ENCODE measurements at places on chromosomes 7 and 10. TPM values are rescaled to one million over a fixed set of nuclear protein-coding genes. Genes with fewer than 3 reads are reported as not detected.

ATP6V1F gene
- total RNA-seq: 246 TPM

OR13A1 gene
- total RNA-seq: not detected

AMZ1 gene
- not detected for total RNA-seq

TMEM184A gene
- 0.49 TPM for total RNA-seq

SMO gene
- 51.8 TPM for total RNA-seq

ANKRD61 gene
- total RNA-seq: not detected

OR2A5 gene
- total RNA-seq: not detected

GRCh38 chr7:50687096-50687495, 95.6 kb downstream of the GRB10 start:
- DNase-seq: peak; percentile 71

DNA sequence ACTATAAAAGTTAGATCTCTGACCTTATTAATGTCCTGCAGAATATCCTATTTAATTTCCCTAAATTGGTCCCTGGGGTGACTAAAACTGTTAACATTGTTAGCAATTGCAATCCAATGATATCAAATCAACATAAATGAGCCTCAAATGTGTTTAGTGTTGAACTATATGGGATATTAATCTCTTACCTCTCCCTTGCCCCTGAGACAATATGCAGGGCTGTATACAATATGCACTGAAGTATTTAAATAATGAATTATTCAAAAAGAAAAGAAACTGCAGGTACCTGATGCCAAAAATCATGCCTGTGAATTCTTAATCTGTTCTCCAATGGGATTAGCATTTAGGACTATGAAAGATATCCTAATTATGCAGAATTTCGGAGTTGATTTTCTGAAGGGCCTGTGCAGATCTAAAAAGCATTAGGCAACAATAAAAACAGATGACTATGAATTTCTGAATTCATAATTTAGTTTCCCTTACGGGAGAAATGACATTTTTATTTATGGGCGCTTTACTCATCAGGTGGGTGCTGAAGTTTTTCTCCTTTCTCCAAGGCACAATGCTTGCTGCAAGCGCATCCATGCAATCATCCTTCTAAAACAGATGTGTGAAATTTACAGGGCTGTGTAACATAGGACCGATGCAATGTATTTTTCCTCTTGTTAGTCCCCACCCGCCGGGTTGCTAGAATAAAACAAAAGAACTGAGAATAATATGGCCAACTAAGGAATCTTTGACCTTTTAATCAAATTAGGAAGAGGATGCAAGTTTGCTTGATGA, 5.4 kb upstream of the C10orf90 start:
- no peak for DNase-seq

DNA sequence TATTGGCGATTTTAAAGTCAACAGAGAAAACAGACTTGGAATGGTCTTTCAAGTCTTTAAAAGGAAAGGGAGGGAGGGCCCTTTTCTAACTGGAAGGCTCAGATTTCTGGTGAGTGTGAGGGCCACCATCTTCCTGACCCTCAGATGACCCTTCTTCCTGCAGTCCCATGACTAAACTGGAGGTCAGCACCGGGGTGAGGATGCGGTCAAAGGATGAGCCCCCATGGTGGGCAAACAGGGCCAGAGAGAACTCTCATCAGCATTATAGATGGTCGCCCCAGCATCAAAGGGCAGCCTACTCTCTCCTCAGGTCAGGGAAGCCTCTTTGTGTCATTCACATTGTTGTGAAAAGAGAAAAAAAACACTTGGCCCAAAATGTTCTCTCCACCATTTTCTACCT, 219.2 kb downstream of the LRMDA start:
- DNase-seq: no peak

- DNase-seq: no peak
Observed at GRCh38 chr7:23472046-23472445, 1.8 kb upstream of the IGF2BP3 start.

GRCh38 chr7:2079332-2080059, 153.2 kb downstream of the MAD1L1 start:
- DNase-seq: no peak

DNA sequence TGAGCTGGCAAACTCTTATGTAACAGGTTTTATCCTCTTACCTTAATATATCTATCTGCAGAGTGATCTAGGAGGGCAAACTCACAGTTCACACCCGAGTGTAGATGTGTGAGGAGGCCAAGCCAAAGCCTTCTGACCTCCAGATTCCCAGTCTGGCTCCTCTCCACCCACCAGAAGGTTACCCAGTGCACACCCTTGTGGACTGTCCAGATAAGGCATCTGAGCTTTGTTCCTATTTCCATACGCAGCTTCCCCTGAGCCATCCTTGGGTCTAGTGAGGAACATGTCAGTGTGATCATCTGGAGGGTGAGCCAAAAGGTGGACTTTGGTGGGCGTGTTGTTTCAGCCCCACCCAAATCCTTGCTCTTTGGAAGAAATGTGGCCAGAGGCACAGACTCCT, 203.0 kb upstream of the MEOX2 start:
- DNase-seq: no peak

- DNase-seq: peak; percentile 81
Observed at GRCh38 chr10:50577681-50578350, 45.9 kb downstream of the SGMS1 start.

GRCh38 chr7:2658941-2659340, 27.2 kb downstream of the TTYH3 start:
- no peak for DNase-seq

GRCh38 chr7:117158941-117159697, 163.7 kb downstream of the WNT2 start:
- DNase-seq: no peak

GRCh38 chr7:80634505-80634904, 3.9 kb upstream of the CD36 start:
- no peak for DNase-seq

- no peak for DNase-seq
Observed at GRCh38 chr10:78600121-78600665, 468.6 kb upstream of the ZMIZ1 start.

GRCh38 chr7:18538554-18539250, 43.2 kb downstream of the HDAC9 start:
- no peak for DNase-seq

DNA sequence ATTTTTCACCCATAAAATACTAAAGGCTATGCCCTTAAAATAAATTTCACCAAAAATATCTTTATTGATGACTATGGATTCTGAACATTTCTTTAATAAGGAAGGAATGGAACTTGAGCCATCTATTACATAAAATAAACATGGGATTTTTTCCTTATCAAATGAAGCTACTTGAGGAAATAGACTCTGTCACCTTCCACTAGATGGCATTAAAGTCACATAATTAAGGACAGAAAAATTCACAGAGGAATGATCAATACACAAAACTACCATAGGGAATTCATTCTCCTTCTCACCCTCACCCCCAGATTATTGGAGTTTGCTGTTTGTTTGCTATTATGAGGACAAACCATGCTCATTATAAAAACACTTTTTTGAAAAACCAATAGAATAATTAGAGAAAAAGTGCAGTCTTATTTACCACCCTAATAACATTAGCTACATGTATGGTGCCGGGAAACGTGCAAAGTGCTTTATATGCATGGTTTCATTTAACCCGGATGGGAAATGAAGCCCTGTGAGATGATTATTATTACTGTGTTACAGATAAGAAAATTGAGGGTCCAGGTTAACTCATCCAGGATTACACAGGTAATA, 21.1 kb upstream of the FOXI2 start:
- peak; percentile 51 for DNase-seq

- no peak for DNase-seq
Observed at GRCh38 chr10:33241351-33241750, 93.1 kb downstream of the NRP1 start.

- DNase-seq: no peak
Observed at GRCh38 chr7:98394377-98394836, 6.5 kb downstream of the BAIAP2L1 start.

- DNase-seq: no peak
Observed at GRCh38 chr10:20596065-20596755, 300.9 kb downstream of the NEBL start.

DNA sequence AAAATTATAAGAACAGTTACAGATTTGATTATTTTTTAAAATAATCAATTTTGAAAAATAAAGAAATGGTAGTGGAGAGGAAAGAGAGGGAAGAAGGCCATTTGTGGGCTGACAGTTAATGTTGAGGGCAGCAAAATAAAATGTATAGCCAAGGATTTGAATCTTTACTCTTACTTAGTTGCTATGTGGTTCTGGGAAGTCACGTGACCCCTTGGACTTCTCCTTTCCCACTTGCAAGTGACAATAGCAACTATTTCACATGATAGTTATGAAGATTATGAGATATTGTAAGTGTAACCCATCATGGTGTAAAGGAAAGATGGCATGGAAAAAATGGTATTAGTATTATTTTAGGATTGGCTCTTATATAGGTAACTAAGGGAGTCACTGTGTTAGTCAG, 567.3 kb upstream of the GHITM start:
- DNase-seq: no peak

DNA sequence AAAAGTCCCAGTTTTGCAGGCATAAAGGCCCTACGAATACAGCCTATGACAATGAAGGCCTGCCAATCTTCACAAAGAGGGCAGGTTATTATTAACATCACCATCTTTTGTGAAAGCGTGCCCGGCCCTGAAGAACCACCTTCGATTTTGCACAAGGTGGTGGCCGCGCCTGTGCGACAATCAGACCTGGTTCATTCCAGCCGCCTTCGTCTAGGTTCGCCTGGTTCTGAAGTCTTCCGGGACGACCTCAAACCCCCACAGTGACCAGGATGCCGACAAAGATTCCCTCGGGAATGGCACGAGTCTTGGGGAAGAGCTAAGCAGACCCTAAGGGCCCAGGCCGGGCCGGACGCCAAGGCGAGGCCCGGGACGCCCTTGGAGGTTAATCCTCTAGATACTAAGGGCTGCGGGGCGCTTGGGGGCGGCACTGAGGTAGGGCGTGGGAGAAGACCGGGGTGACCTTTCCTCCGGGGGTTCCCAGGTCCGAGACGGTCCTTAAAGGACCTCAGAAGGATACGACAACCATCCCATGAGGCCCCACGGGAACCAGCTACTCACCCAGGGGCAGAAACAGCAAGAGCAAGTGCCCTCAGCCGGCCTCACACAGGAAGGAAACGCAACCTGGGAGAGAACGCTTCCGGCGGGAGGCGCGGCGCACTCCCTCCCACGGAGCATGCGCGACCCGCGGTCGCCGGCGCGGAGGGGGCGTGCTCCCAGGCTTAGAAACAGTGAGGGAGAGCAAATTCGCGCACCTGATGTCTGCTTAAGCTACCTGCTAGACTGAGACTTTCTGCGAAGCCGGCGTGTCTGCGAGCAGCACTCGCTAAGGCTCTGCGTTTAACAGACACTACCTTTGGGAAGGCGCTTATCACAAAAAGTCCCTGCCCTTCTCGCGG, at the start of gene ATAD1:
Gene ATAD1 (minus strand): TSS at position 618 of the 896 bp plus-strand sequence. CDS start 3,627 bp downstream, outside the sequence.
- peak; percentile 88 for DNase-seq
